Fibroblast of villous mesenchyme (primary cell): ENCODE measurements at places on chromosomes 5 and 9. TPM values are rescaled to one million over a fixed set of nuclear protein-coding genes. Genes with fewer than 3 reads are reported as not detected.

- peak; percentile 55 for DNase-seq
Measured at GRCh38 chr9:97740848-97741821, 44.0 kb upstream of the XPA start.

DNA sequence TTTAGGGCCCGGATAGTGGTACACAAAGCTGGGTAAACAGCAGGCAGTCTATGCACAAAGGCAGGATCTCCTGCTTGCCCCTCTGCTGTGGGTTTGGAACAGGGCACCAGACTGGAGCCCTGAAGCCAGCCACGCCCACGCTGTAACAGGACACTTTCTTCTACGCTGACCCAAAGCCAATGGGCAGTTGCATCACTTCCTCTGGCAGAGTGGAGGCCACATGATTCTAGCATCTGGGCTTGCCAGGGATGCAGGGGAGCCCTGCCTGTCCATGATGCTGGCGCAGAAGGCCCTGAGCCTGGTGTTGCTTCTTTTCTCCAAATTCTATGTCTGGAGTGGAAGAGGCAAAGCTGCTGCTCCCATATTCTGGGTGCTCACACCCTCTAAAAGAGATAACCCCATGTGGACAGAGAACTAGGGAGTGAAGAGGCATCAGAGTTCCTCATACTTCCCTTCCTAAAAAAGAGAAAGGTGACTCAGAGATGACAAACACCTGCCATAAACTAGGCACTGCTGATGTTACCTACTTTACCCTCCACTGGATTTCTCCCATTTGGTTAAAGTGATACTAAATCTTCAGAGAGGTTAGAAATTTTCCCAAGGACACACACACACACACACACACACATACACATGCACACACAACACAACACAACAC lies 260.3 kb upstream of the KLF4 start:
- DNase-seq, result peak; percentile 96

DNA sequence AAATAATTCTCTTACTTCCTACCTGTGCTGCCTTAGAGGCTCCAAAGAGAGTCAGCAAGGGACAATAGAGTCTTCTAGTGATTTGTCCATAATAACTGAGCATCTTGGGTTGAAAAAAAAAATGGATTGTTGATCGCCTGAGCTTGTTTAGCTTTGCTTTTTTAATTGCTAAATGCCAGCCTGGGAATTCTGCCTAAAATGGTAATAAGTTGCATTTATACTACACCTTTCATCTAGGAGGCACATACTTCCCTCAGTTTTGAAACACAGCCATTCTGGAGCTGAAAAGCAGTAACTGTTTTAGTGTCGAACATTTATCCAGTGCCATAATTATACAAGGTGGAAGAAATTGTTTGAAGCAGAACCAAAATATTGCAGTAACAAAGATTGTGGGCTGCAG lies 421.3 kb downstream of the CAAP1 start:
- no peak for DNase-seq

DNA sequence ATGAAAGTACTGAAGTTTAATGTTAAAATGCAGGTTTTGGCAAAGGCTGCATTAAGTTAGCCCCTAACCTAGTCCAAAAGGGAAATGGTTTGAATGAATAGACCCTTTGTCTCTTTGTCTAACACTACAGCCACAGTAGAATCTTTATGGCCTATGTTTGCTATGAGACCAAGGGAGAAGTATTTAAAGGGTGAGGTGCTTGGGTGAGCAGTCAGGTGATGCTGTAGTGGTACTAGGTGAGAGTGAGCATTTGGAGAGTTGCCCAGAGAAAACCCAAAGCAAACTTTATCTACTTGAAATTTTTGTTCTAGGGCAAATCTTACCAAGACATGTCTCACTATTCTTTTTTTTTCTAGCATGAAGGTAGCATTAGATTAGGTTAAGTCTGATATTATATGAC lies 1961.4 kb upstream of the WWC1 start:
- DNase-seq, result no peak

GRCh38 chr5:133396187-133396741 lies 216.1 kb downstream of the FSTL4 start:
- no peak for DNase-seq

DNA sequence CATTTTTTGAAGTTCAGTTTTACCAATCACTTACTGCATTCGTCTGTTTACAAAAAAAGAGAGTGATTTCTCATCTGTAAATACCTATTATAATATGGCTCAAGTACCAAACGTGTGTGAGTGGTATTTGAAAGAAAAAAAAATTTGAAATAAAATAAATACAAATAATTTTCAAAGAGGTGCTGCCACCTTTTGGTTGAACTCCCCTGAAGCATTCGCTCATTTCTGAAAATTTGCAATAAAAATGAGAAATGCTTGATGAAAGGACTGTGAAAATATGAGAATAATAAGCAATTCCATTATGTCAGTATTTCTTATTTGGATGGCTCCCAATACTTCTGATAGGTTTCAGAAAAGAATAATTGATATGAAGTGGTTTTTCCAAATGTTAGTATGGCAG lies 409.9 kb downstream of the CTNND2 start:
- no peak for DNase-seq

DNA sequence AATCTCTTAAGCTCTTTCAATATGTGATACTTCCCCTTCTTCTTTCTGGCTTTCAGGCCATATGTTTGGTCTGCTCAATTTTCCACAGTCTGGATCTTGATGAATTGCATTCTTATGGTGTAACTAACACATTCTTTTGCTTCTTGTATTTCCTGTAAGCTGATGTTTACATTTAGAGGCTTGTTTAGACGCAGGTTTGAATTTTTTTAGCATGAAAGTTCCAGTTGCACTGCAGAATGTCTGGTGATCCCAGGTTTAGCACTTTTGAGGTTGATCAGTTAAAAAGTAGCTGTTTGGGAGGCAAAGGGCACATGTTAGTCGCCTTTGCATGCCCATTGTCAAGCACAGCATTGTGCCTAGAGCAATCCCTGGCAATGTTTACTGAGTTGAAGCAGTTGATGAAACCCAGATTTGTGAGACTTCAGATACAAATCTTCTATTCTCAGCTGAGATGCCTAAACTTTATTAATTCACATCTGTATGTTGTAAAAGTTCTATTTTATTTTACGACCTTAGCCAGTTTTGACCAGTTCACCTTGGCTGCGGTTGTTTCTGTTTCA lies 59.6 kb upstream of the SPATA31C2 start:
- DNase-seq, result peak; percentile 97

GRCh38 chr5:149766460-149767280 lies 36.6 kb downstream of the PPARGC1B start:
- DNase-seq, result no peak

PITX1 gene
- 19.9 and 66.7 TPM in 2 replicates for total RNA-seq

LCN12 gene
- total RNA-seq, result 0.86 TPM in 1 of 2 replicates, not detected in the other

TOR4A gene
- total RNA-seq, result 39.3 and 42.3 TPM in 2 replicates

OR13C2 gene
- total RNA-seq, result not detected in 2 replicates
